Right lobe of liver (tissue), 6 donors: ENCODE measurements at places on chromosomes 7 and 10. TPM values are rescaled to one million over a fixed set of nuclear protein-coding genes. Genes with fewer than 3 reads are reported as not detected.
A peak's percentile ranks its signal among the peaks of the same experiment; 100 is the strongest.

- no peak for DNase-seq
Observed at GRCh38 chr10:99236627-99237309, 1.1 kb upstream of the HPSE2 start.

DNA sequence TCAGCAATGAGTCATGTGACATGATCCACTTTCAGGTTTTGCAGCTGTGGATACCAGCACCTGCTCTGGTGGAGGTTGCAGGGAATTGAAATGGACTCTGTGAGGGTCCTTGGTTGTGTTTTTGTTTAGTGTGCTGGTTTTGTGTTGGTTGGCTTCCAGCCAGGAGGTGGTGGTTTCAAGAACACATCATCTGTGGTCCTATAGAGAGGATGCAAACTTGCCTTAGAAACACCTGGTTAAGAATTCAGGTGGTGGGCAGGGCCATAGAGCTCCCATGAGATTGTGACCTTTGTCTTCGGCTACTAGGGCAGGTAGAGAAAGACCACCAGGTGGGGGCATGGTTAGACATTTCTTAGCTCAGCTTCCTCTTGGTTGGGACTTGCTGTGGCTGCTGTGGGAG, 59.2 kb upstream of the CYP2C9 start:
- no peak for DNase-seq

Gene NUP42
- total RNA-seq: 45.6 TPM

DNA sequence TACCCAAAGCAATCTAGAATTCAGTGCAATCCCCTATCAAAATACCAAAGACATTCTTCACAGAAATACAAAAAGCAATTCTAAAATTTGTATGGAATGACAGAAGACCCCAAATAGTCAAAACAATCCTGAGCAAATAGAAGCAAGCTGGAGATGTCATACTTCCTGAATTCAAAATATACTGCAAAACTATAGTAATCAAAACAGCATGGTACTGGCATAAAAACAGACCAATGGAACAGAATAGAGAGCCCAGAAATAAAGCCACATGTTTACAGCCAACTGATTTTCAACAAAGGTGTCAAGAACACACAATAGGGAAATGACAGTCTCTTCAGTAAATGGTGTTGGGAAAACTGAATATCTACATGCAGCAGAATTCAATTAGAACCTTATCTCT, 124.1 kb upstream of the AGK start:
- DNase-seq: no peak

Gene LBX1
- not detected for total RNA-seq

DNA sequence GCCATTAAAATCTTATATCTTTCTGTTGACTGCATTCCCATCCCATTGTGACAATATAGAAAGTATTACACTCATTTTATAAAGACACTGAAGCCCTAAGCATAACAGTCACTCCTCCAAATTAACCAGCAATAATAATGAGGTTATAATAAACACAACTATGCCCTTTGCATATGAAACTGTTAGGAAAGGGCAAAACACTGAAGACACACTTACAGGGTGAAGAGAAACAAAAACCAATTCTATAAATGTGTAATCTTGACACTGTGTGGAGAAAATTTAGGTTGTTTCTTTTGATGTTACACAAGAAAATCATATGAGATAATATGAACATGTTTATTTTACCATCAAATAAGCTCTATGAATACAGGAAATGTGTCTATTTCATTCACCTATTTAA, 14.0 kb upstream of the GPR37 start:
- DNase-seq: no peak

Gene SLC26A5
- 0.61 TPM for total RNA-seq

DNA sequence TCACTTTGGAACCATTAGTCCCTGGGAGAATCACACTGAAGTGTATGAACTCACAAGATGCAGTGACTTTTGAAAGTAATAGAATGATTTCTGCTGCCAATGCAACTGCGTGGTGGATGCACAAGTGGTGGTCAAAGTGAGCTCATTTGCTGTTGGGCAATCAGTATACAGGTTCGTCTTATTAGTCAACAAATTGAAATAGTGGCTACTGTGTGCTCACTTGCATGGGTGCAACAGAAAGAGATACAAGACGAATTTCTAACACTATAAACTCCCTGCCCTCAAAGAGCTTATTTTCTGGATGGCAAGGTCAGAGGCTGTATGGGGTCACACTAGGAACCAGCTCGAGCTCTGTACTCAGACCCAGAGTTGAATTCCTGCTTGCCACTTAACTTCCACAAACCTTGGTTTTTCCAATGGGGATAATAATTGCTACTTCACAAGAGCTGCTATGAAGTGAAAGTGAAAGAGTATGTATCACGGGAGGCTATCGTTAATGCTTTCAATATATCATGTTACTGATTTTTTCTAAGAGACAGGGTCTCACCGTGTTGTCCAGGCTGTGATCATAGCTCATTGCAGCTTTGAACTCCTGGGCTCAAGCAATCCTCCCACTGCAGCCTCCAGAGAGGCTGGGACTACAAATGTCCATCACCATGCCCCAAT, 8.3 kb upstream of the BCL7B start:
- DNase-seq: no peak

DNA sequence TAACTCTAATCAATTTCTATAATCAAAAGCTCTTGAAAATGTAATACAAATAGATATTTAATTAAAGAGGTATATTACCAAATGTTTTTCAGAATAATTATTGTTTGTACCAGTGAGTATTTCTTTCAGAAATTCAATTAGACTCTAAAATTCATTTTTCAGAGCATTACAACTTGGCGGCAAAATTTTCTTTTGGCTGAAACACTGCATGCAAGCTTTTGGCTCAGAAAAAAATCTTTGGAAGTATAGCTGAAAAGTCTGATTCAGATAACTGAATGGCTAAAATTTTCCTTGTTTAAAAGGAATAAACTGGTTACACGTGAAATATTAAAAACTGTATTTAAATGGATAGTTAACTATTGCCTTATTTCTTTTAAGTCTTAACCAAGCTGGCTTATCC, 202.6 kb upstream of the KAT6B start:
- DNase-seq: no peak

GRCh38 chr7:82204694-82205093, 238.9 kb downstream of the CACNA2D1 start:
- DNase-seq: no peak

DNA sequence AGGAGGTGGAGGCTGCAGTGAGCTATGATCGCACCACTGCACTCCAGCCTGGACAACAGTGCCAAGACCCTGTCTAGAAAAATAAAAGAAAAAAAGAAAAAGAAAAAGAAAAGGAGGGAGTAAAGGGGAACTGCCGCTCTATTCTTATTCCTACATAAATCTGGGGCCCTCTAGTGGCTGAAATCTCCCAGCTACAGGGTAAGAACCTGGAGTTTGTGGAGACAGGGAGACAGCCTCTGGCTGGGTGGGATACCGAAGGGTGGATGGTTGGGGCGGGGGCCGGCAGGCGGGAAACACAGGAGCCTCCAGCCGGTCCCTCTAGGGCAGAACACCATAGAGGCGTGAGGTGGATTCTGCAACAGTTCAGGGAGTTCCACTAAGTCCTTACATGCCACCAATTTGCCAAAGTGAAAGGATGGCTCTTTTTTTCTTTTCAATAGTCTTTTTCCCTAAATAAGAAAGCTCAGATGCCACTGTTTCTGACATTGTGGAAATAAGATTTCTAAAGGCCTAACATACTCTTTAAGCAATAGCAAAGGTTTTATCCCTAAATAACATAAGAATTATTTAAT, 117.3 kb downstream of the SVIL start:
- DNase-seq: no peak

GRCh38 chr7:69526570-69526969, 71.7 kb upstream of the AUTS2 start:
- DNase-seq: no peak

- DNase-seq: no peak
Observed at GRCh38 chr7:35754741-35755140, 46.1 kb upstream of the SEPTIN7 start.

- DNase-seq: peak; percentile 74
Observed at GRCh38 chr10:72340510-72341261, 14.0 kb downstream of the DNAJB12 start.

- no peak for DNase-seq
Observed at GRCh38 chr10:69413221-69413865, 3.4 kb downstream of the TACR2 start.

- no peak for DNase-seq
Observed at GRCh38 chr10:48491392-48492139, 113.3 kb downstream of the ARHGAP22 start.

- DNase-seq: no peak
Observed at GRCh38 chr10:97726636-97727178, 10.2 kb upstream of the ZFYVE27 start.

DNA sequence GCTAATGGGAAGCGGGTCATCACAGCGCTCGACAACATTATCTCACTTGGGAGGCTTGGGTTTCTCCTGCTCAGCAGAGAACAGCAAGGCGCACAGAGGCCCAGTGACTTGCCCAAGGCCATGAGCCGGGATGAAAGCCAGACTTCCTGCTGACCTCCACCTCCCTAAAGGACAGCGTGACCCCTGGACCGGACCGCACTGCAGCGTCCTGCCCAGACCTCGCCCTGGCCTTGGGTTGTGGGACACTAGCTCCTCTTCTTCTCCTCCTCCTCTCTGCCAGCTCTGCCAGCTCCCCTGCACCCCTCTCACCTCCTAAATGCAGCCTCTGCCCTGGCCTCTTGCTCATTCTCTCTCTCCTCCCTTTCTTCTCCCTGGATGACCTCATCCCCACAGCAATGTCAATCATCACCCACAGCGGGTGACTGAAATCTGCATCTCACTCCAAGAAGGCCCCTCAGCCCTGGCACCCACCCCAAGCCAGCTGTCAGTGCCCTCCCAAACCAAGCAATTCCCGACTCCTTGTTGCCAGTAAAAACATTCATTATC, 19.4 kb downstream of the SPOCK2 start:
- DNase-seq: peak; percentile 84

GRCh38 chr10:79927111-79927828, 21.6 kb downstream of the SFTPD start:
- peak; percentile 92 for DNase-seq

- no peak for DNase-seq
Observed at GRCh38 chr7:36370046-36370445, 19.6 kb upstream of the ANLN start.

DNA sequence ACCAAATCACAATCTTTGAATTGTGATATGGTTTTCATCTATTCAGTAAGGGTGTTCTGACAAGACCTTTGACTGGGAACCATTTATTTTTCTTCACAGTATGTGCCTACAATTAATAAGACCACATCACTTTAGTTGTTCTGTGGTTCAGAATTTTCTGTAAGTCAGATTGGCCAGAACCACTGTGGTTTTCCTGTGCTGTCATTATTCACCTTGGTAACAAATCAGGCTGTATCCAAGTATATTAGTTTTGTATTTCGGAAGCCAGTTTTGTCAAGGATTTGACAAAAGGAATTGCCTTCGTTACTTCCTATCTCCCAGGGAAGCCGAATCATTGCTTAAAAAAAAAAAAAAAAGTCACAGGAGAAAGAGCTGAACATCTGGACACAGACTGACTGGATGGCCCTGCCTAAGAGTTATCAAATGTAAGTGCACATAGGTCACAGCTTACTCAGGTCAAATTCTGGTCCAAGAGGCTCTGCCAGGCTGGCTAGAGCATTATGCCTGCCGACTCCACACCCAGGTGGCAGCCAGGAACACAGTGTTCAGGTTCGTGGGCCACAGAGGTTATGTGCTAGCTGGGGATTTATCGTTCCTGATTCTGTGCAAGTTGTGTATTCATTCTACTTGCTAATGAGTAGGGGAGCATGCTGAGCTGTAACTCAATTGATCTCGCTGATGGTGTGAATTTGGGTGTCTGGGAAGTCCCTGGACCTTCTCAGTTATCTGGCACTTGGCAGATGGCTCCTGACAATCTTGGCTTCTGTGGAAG, 175.3 kb downstream of the JAZF1 start:
- peak; percentile 83 for DNase-seq

GRCh38 chr10:102791754-102792395, 45.3 kb downstream of the CYP17A1 start:
- no peak for DNase-seq

Gene CPN1
- 60.8 TPM for total RNA-seq

DNA sequence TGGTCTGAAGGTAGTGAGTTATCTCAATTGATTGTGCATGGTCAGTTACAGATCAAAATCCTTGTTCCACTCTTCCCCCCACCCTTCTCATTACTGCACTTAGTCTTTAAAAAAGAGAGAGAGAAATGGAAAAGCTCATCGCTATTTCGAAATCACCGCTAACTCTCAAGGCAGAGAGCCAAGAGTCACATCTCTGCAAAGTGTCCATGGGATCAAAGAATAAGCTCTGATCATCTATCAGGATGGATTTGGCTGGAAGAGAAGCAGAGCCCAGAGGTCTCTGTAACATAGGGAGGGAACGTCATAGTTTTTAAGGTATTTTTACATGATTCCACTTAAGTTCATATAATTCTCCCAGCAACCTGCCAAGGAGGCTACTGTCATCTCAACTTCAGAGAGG, 30.0 kb upstream of the MYH16 start:
- DNase-seq: no peak

- DNase-seq: no peak
Observed at GRCh38 chr10:130141460-130141859, 5.3 kb downstream of the GLRX3 start.

Gene SLC26A4
- 0.26 TPM for total RNA-seq

- no peak for DNase-seq
Observed at GRCh38 chr10:69405221-69405620, 11.5 kb downstream of the TACR2 start.

DNA sequence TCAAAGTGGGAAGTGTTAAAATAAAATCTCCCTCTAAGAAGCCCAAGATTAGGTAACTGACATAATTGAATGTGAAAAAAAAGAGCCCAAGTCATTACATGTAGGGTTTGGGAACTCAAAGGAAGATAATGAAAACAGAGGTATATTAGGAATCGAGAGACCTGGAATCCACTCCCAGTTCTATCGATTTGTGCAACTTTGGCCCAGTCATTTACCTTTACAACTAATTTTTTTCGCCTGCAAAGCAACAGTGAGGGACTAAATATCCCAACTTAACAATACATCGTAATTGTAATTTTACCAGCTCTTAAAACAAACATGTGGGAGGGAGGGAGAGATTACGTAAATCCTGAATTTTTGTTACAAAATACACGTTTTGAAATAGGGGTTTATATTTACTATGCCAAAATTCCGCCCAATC, 1.4 kb downstream of the MINDY3 start:
- DNase-seq: no peak

DNA sequence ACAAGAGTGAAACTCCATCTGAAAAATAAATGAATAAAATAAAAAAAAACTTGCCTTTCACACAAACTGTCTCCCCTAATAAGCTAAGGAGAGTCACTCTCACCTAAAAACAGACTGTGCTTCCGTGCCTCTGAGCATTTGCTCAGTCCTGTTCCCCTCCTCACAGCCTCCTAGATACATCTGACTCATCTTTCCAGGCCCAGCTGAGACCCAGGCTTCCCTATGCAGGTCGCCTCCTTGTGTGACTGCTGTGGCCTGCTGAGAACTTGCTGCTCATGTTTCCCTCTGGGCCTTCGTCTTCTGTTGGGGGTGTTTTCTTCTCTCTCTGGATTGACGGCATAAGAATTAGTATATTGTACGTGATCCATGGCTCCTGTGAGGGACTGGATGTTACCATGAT, 777.7 kb downstream of the LRMDA start:
- no peak for DNase-seq
